SK-MEL-5 (cell line): ENCODE measurements at places on chromosomes 11 and 22. TPM values are rescaled to one million over a fixed set of nuclear protein-coding genes. Genes with fewer than 3 reads are reported as not detected.

Gene GTPBP1
- 16.1 and 27.1 TPM in 2 replicates for total RNA-seq

- no peak for DNase-seq
Observed at GRCh38 chr22:47558828-47559700, 796.6 kb downstream of the TBC1D22A start.

DNA sequence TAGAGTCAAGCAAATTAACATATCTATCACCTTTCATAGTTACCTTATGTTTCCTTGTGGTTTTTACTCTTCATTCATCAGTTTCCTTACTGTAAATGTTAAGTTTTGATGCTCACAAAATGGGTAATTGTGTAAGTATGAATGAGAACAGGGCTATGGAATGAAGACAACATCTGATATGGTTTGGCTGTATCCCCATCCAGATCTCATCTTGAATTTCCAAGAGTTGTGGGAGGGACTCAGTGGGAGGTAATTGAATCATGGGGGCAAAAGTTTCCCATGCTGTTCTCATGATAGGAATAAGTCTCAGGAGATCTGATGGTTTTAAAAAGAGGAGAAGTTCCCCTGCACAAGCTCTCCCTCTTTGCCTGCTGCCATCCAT is 107.6 kb downstream of the CCDC34 start:
- DNase-seq = no peak

DNA sequence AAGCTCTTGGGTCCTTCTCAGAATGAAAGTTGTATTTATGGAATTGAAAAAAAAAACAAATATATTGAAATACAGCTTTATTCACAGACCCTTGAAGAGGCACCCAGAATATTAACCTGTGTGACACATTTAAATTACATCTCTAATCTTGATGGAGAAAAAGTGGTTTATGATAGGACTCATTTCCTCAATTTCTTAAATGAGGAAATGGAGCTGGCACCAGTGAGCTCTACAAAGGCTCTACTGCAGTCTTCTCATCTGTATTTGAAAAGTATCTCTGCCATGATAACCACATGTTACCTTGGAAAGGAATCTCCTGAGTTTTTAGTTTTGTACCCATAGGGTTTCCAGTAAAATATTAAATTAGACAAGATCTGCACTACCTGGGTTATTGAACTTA is 186.5 kb downstream of the HIPK3 start:
- DNase-seq = no peak

DNA sequence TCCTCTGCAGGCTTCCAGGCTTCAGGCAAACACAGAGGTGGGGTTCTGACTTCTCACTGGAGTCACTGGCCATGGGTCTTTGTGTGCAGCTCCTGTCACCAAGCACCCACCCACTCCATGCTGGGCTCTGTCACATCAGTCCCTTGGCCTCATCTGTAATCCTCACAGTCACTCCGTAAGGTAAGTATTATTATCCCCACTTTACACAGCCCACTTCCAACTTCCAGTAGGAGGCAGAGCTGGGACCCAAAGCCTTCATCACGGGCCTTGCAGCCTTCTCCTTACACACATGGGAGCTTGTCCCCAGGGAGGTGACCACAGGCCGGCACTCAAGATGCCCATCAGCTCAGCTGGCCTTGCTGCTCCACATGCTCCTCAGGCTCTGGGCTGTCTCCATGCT is 266.7 kb upstream of the B3GAT1 start:
- peak; percentile 8 for DNase-seq
